ENCODE measurements at places on chromosomes 5 and 9.

GRCh38 chr9:109449036-109449798, 48.9 kb downstream of the PTPN3 start:
- no peak for DNase-seq

GRCh38 chr5:8493176-8493575, 624.2 kb downstream of the MTRR start:
- no peak for DNase-seq

- no peak for DNase-seq
Observed at GRCh38 chr9:127117801-127118200, 4.6 kb downstream of the ANGPTL2 start.

- no peak for DNase-seq
Observed at GRCh38 chr9:1759009-1759408, 256.1 kb upstream of the SMARCA2 start.

DNA sequence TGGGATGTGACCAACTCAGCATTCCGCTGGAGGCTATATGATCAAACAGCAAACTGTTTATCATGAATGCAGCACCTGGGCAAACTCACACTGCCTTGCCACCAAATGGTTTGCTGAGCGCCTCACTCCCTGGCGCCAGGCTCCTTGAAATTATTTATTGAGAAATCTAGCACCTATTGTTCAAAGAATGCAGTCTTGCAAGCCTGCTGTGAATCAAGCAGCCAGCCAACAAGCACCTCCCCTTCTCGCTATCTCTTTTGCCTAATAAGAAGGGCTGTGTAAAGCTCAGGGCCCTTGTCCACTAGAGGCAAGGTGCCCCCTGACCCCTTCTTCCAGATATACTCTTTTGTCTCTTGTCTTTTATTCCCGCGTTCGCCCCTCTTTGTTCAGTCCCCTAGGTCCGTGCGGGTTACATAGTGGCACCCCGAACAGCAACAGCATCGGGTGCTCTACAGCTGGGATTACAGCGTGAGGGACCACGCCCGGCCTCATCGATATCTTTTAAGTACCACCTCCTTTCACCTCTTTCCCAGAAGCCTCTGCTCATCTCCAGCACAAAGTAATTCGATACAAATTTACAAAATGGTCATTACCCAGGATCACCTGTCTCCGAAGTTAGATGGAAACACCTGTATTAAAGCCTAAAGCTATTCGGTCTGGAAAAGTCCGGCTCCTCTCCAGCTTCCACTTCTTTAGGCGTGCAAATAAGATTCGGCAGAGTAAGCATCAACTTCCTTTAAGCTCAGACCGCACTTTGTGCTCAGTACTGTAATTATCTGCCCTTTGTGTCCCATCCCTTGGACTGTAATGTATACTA, 896 bp downstream of the RIGI start:
- peak; percentile 18 for DNase-seq

DNA sequence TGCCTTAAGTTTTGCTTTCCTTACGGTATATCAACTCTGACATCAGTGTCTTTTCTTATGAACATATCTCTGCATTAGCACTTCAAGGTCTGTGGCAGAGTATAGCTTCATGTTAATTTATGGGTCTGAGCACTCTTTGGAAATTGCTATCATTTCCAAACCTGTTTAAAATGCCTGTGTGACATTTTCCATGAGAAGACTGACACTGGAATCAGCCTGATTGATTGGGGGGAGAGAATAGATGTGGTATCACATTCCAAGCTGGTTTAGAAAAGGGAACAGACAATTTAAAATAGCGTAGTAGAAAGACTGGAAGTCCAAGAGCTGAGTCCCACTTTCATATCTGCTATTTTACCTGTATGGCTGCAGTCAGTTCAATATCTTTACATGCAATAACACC, 272.1 kb upstream of the CDH10 start:
- no peak for DNase-seq

DNA sequence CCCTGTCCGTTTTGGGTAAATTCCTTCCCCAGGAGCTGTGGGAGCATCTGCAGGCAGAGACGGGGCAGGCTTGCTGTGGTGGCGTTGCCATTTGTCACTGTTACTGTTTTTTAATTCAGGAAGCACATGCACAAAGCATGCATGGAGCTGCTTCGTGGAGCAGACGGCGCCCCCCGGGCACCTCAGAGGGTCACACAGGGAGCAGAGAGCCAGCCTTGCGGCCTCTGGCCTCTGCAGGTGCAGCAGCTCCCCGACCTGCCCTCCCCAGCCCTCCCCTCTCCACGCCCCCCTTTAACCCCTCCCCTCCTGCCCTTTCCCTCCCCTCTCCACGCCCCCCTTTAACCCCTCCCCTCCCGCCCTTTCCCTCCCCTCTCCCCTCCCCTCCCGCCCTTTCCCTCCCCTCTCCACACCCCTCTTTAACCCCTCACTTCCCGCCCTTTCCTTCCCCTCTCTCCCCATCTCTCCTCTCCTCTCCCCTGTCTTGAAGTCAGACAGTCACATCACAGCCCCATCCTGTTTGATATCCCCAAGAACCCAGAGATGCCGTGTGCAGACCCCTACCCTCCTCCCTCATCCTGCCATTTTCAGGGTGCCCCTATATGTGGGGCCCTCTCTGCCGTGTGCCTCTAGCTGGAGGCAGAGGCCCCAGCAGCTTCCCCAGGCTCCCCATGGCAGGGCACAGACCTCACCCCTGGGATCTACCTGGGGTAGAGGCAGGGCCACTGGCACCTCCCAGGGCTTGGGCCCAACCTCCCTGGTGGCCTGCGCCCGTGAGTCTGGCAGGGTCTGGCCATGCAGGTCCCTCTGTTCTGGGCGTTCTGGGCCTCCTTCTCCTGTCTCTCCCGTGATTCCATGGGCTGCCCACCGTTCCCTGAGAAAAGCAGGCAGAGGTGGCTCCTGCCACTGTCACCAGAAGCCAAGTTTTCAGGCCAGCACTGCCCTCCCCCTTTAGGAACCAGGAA, 29.6 kb upstream of the UBAC1 start:
- DNase-seq: peak; percentile 78

DNA sequence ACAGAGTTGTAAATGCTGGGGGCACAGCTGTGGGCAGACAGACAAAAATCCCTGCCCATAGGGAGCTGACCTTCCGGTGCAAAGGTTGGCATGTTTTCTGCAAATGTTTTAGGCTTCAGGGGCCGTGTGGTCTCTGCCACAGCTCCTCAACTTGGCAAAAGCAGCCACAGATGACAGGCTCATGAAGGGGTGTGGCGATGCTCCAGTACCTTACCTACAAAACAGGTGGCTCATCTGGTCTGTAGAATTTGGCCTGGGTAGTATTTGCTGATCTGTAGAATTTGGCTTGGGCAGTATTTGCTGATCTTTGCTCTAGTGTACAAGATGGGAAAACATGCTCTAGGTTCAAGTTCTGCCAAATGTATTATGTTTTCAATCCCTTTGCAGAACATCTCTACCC, 283.9 kb downstream of the GADD45G start:
- no peak for DNase-seq

DNA sequence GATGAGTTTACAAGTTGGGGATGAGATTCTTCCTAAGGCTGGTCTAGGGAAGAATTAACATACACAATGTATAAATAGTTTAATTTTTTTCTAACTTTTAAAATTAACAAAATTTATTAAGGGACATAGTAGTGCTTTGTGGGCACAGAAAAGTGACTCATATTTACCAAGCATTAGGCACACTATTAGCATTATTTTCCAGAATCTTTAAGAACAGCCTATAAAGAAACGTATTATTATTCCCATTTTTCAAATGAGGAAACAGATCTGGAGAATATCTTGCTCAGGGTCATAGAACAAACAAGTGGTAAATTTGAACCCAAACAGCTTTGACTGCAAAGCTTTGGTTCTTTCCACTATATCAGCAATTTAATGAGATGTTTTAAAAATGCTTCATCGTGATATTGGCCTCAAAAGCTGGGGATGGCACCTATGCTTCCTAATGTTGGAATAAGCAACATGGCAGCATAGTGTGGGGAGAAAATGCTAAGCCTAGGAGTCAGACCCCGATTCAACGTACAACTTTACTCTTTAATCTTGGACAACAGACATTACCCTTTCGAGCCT, 55.9 kb downstream of the ABCA1 start:
- DNase-seq: no peak

DNA sequence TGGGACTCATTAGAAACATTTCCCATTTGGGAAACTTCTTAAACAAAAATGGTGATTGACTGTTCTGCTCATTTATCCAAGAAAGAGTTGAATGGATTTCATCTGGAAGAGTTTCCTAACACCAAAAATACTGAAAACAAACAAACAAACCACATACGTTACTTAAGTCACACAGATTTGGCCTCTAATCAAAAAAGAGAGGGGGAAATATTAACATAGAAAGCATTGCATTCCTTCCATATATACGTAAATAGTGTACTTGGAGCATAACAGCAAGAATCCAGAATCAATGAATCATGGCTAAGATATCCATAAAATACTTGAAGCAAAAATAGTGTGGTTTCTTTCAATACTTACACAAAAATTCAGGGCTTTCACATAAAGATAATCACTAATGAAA, 189.8 kb upstream of the MAP3K1 start:
- DNase-seq: no peak

- no peak for DNase-seq
Observed at GRCh38 chr9:95511952-95512708, 4.6 kb downstream of the PTCH1 start.

GRCh38 chr5:161507591-161507990, 38.9 kb downstream of the GABRB2 start:
- no peak for DNase-seq

GRCh38 chr5:119386596-119387344, 31.0 kb downstream of the TNFAIP8 start:
- DNase-seq: peak; percentile 35

DNA sequence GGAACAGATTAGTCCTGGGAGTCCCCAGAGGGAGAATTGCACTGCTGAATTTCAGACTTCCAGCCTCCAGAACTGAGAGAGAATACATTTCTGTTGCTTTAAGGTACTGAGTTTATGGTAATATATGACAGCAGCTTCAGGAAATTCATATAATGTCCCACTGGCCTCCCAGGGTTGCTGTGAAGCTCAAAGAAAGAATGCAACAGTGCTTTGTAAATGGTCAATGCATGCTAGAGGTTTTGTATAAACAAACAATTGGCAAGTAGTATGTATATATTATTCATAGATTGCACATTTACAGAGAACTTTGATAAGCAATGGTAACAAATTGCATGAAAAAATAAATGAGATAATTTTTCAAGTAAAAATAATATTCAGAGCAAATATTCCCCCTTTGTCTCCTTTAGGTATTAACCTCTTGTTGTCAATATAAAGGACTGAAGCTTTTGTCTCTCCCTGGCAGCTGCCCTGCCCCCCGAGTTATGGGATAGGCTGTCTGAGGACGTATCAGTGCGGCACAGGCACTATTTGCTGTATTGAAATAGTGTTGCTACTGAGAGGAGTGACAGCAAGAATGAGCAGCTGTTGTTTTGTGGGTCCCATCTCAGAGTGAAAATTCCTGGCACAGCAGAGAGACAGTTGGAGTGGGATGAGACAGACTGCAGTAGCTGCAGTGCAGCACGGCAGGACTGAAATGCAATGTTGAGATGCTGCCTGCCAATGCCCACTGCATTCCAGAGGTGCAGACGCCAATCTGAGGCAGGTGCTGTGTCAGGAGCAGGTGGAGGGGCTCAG, 194.2 kb upstream of the GLRA1 start:
- DNase-seq: no peak

DNA sequence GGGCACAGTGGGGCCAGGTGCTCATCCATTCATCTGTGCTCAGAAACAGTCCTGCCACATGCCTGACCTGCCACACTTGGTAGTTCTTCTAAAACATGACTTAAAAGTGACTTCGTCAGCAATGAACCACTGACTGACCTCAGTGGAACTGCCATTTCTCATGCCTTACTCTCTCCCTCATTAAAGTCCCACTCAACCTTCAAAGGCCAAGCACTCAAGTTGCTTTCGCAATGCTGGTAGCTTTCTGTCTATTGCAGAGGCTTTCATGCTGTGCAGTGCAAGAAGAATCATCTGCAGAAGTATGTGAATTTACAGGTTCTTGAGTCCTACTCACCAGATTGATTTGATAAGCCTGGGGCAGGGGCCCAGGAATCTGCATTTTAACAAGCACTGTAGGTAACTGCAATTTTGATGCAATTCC, 23.9 kb downstream of the B4GALT1 start:
- peak; percentile 50 for DNase-seq

DNA sequence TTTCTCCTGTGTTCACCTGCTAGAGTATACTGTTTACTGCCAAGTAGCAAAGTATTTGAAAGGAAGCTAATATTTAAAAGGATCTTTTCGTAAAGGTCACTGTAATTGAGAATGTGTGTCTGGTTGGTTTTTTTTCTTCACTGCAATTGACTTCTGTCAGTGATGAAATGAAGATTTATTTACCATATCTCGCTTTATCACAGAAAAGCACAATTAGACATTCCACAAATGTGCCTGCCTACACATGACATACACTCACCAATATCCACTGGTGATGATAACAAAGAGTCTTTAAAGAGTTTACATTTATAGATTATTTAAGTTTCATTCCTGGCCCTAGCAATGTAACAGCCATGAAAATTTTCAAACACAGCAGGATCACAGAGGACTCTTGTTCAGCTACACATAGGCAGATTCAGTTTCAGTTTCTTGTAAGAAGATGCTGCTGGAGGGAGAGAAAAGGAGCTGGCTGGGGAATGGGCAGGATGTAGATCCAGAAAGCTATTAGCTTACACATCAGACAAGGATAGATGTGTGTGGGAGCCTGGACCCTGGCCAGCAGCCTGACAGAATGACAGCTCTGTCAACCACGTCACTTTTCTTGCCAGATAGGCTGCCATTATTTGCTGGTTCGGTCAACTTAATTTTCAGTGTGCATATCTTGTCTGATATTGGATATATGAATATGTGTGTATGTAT, 104.0 kb downstream of the GDNF start:
- DNase-seq: no peak
